CD4-positive, alpha-beta T cell (primary cell): ENCODE measurements at places on chromosomes 7 and 10. TPM values are rescaled to one million over a fixed set of nuclear protein-coding genes. Genes with fewer than 3 reads are reported as not detected.
A peak's percentile ranks its signal among the peaks of the same experiment; 100 is the strongest.

DNA sequence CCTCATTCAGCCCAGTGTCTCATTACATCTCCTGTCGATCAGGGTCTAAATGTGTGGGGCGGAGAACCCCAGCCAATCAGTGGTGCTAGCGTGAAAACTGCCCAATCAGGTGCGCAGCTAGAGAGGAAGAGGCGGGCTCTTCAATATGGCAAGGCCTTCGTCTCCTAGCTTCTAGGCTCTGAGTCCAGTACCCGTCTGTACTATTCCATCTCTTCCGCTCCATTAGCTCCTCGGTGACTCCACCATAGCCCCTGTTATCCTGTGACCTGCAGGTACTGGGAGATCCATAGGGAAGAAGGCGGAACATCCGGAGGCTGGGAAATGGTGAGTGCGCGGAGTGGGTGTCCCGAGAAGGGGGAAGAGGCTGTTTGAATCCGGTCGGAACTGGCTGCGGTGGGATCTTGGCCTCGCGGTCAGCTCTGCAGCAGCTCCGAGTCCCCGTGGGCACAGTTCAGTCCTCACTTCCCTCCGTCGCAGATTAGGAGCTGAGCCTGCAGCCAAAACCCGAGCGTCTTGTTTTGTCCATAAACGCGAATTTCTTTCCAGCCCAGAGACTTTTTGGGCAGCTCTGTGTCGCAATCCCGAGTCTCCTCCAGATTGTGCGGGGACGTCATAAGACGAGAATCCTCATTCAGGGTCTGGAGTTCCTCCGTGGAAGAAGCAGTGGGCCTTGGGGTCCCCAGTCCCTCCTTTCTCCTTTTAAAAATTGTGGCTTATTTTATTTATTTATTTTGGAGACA, at the start of gene ZNF727:
TSS of gene ZNF727 (plus strand) at position 134 of the 740 bp plus-strand sequence. CDS start at position 322, 188 bp downstream.
- no peaks in the 10 kb centered on the region for H3K27me3 ChIP-seq
- peak within 1 kb of the TSS; percentile 4 for H3K4me3 ChIP-seq
- H3K4me1 ChIP-seq = no peaks in the 10 kb centered on the region
- no peak for DNase-seq
- H3K27ac ChIP-seq = no peak within 1 kb of the TSS

DNA sequence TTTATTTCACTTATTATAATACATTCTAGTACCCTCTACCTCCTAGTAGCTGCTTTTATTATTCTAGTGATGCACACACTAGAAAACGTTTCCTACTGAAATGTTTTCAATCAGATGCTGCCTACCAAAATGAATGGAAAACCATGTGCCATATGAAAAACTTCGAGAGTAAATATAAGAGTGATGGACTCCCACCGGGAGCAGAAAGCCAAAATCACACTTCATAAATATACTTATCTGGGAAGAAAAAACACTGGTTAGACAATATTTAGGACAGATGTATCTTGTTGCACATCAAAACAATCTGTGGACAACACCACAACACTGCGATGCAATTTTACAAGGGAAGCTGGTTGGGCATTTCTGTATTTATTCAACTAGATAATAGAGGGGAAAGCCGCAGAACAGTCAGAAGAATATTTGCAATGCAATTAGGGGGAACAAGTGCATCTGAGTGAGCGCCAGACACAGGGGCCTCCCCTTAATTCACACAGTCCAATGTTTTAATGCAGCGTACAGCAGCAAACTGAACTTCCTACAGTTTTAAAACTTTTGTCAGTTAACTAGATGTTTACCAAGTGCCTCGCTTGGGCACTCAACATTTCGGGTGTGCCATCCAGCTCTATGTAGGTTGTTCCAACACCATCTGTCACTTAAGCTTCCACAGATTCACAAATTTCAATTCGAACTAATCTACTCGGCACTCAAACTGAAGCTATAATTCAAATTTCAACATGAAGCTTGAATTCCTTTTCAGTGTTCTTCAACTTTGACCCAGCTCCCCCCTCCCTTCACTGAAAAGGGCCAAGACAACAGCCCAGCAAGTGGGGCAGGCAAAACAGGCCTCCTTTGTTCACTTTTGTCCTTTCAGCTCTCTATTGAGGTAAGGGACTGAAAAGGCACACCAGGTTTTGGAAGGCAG, 7.4 kb downstream of the NRCAM start:
- no peak overlapping the region for H3K27ac ChIP-seq
- H3K4me3 ChIP-seq = no peak overlapping the region
- peaks cover 2% of the 10 kb centered on the region for H3K27me3 ChIP-seq

- H3K36me3 ChIP-seq = no peaks in the 10 kb centered on the region
- peaks cover 5% of the 10 kb centered on the region for H3K27me3 ChIP-seq
- H3K4me1 ChIP-seq = no peaks in the 10 kb centered on the region
- no peak overlapping the region for H3K27ac ChIP-seq
- no peak for DNase-seq
Observed at GRCh38 chr10:84214046-84214572, 11.2 kb downstream of the LRIT2 start.

GRCh38 chr10:78460204-78460603, 426.5 kb downstream of the RPS24 start:
- H3K27me3 ChIP-seq = no peaks in the 10 kb centered on the region
- H3K36me3 ChIP-seq = no peaks in the 10 kb centered on the region
- H3K4me1 ChIP-seq = no peaks in the 10 kb centered on the region
- no peak overlapping the region for H3K27ac ChIP-seq

DNA sequence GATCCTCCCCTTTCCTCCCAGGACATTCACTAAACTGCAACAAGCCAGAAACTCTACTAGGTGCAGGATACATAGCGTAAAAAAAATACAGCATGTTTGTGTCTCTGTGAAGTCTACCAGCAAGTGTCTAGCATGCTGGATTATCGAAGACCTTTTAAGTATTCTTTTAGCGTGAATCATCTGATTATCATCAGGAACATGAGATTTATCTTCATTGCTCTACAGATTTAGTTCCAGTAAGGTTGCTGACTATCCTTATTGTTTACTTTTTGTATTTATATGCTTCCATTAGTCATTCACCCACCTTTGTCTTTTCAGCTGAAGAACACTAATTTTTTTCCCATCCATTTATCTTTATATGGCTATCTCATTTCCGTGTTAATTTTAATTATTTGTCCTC, 62.8 kb downstream of the PDZD8 start:
- no peak overlapping the region for H3K4me3 ChIP-seq
- H3K36me3 ChIP-seq = peaks cover 3% of the 10 kb centered on the region
- no peak overlapping the region for H3K27ac ChIP-seq
- no peaks in the 10 kb centered on the region for H3K27me3 ChIP-seq
- no peak for DNase-seq

- no peak overlapping the region for H3K27ac ChIP-seq
- peaks cover 2% of the 10 kb centered on the region for H3K27me3 ChIP-seq
- DNase-seq = no peak
- H3K4me3 ChIP-seq = no peak overlapping the region
- H3K4me1 ChIP-seq = no peaks in the 10 kb centered on the region
- H3K36me3 ChIP-seq = no peaks in the 10 kb centered on the region
Observed at GRCh38 chr10:14438057-14438456, 107.3 kb upstream of the FRMD4A start.

Gene INMT
- total RNA-seq = 0.36 TPM

Gene ANXA8L1
- not detected for total RNA-seq

Gene NEURL1
- 0.85 TPM for total RNA-seq

Gene ELAPOR2
- total RNA-seq = 7.2 TPM
